ENCODE measurements at places on chromosomes 5 and 9.

DNA sequence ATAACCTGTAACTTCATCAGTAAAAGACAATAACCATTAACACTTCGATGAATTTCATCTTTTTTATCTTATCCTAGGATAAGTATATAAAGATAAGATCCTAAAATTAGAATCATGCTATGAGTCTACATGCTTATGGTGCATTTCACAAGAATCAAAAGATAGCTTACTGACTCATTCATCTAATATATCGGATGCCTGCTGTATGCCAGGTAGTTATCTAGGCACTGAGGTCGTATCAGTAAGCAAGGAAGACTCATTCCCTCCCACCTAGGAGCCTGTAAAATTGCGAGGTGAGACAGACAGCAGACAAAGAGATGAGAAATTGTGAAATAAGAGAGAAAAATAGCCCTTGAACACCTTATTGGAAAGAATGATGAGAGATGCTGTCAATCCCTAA, 240.6 kb upstream of the ADAMTSL1 start:
- DNase-seq: no peak

DNA sequence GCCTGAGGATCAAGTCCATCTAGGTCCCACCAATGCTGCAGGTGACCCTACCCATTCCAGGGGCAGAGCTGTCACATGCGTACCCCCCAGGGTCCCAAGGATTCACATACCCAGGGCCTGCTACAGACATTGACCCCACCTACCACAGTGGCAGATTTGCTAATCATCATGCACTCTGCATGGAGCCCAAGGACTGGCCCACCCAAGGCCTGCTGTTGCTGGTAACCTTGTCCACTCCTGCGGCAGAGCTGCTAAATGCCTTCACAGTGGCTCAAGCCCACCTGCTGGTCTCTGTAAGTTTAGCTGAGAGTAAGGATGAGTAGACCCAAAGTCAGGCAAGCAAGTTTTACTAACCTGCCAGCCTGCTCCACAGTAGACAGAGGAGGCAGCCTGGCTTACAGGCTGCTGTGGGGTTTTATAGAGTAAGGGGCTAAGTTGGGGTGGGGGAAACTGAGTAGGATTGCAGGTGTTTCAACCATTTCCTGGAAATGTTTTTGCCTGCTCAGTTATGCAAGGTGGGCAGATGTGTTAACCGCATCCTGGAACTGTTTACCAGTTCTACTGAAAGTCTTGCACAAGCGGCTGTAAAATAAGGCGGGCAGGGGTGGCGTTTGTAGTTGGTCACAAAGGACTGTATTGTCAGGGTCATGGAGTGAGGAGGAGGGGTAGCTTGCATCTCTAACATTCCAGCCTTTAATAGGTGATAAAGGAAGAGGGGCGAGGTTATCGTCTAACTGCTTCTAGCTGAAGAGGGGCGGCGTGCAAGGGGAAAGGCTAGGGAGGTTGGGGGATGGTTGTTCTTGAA, 2163.5 kb upstream of the WWC1 start:
- no peak for DNase-seq

DNA sequence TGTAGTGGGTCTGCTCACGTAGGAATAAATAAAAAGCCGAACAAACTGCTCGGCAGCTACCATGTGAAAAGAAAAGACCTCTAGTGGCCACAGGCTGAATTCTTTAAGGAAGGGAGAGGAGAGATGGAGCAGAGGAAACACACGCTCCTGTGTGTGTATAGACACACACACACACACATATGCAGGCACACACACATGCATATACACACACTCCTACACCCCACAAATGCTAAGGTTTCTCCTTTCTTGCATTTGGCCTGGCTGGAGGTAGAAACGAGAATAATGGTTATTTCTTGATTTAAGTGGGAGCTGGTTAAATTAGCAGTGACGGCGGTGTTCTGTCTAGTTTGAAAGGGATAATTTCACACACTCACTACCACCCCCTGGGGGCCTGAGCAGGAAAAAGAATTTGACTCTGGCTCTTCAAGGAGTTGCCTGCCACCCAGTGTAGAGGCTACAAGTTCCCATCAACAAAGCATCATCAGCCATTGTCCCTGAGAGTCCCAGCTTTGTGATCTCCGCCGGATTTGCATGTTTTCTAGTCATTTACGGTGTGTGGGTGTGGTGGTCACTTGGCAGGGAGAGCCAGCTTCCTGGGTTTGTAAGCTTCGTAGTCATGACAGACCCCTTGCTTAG, at the start of gene INSYN2B:
Gene INSYN2B, minus strand, starts transcription at position 78 of the 636 bp plus-strand sequence. CDS start 96,597 bp downstream, outside the sequence.
- no peak for DNase-seq

DNA sequence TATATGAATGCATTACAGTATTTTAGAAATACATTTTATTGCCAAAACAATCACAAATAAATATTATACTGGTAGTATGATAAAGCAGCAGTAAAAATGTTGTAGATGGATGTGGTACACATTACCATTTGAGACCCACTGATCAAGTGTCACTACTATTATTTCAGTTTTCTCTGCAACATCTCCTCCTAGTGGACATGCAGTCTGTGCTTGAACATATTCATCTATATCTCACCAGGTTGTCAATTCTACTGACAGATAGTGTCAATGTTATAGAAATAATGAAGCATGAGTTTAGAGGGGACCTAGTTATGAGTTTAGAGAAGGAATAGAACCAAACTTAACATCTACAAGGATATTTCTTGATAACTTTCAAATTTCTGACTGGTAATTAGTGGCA, 39.2 kb upstream of the ELOVL7 start:
- DNase-seq: no peak

DNA sequence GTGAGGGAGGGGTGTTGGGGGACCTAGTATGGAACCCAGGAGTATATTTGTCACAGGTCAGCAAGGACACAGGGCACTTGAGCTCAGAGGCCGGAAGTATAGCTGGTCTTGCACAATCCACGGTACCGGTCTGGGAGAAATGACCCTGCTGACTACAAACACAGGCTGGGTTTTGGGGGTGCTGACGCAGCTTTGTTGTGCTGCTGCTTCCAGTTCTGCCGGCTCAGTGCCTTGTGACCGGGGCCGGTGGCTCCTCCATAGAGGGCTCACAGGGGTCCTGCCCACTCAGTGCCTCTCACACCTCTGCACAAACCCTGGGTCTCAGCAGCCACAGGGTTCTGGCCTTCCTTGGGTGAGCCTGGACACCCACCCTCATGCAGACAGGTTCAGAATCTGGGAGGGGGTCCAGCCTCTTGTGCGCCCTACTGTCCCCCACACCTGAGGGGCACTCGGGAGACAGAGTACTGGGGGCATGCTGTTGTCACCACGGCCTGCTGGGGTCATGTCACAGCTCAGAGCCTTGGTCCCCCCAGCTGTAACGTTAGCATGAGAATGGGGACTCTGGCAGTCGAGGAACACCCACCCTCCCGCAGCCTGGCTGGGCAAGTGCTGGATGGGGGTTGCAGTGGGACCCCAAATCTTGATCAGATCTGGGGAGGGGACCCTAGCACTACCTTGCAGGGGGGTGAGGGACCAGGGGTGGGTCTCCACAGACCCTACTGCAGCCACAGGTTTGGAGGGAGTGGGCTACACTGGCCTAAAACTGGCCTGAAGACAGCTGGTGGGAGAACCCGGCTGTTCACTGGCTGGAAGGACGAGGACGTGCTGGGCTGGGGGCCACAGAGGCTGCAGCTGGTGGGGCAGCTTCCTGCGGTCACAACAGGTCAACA, 17.7 kb downstream of the NINJ1 start:
- DNase-seq: no peak

DNA sequence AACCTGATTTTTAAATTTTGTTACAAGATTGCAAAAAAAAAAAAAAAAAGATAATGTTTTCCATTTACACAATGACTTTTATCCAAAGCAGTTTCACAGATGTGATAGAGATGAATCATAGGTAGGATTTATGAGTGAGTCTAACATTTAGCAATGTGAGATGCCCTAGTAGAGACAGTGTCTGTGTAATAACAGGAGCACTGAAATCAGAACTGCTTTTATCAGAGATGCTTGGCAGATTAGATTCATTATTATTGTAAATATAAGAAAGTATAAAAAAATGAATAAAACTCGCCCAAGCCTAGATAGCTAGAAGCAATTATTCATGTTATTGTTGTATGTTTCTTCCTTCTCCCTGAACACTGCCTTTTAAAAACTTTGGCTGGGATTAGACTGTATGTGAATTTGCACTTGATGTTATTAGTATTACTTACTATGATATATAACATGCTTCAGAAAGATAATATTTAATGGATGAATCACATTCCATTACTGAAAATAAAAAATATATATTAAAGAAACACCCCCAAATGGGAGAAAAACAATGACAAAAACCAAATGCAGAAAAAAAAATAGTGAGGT, 567.3 kb upstream of the KLF4 start:
- no peak for DNase-seq

GRCh38 chr9:78030296-78030552, 1.4 kb downstream of the GNAQ start:
- no peak for DNase-seq

- DNase-seq: no peak
These were observed 4.2 kb downstream of the NIPBL start for GRCh38 chr5:36880761-36881160.

DNA sequence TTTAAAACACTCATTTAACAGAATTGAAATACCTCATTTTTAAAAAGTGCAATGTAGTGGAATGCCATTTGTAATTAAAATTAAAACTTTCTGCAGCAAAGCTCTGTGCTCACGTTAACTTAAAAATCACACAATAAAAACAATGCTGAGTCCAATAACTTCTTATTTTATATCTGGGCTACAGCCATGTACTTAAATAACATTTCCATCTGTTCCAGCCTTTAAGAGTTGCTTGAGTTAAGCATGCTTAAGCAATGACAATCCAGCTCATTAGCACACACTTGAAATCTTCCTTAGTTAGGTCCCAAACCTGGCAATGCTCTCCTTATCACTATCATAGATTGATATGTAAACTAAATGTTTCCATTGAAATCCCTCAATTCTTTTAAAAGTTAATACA, 132.3 kb upstream of the CDH12 start:
- DNase-seq: no peak

DNA sequence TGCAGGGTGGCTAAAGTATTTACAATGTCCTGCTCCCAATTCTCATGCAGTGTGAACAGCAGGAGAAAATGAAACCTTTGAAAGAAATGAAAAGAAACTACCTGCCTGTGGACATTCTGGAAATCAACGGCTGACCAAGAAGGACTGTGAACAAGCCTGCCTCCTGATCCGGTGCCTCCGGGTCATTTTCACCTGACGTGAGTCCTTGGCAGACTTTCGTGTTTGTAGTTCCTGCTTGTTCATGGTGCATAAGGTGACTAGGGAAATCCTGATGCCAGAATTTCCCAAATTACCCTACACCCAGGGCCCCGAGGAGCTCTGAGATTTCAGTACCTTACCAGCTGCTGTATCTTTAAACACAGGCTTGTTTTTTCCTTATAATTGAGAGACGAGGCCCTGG, 317.5 kb downstream of the TLE1 start:
- DNase-seq: no peak

Measured in SIG-M5 (cell line).